ENCODE measurements at places on chromosomes 4 and X.

DNA sequence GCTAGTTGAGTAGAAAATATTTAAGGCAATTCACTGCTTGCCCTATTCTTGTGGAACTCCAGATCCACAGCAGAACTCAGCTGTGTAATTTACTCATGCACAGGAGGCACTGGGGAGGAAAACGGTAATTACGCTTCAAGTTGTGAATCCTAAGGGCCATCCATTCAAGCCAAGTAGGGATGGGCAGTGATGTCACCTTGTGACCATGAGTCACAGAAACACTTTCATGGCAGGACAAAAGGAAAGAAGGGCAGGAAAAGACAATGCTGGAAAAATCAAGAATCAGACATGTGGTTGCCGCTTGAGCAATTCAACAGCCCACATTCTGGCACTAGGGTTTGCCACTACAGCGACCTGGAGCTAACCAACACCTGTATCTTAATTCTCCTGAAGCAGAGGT is 1.4 kb downstream of the PAQR3 start:
- no peak for DNase-seq

DNA sequence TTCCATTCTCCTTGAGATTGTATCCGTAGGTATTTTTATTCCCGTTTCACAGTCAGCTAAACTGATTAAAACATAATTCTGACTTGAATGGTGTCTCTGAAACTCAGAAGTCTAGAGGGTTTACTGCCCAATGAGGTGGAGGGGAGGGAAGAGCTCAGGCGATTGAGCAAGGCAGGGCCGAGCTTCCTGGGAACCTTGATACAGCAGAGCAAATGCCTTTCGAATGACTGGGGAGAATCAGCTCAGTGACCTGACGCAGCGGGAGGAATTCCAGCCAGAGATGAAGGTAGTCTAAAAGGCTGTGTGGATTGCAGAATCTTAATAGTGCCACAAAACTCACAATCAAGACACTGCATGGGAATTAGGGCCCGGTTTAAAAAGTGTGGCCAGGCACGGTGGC is 233.6 kb downstream of the EVC2 start:
- no peak for DNase-seq

DNA sequence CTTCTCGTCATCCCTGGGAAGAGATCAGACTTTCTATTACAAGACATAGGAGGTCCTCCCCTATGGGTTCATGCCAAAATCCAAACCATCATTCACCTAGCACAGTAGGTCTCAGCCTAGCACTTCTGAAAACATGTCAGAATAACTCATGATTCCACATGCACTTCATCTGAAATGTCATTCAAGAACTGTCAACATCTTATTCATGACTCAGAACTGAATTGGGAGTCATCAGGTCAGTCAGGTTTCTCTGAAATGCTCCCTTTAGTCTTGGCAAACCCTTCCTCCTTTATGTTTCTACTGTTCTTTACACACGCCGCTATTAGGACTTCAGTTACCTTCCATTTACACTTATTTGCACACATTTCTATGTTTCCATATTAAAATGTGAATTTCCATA is 67.2 kb downstream of the ANTXR2 start:
- no peak for DNase-seq

DNA sequence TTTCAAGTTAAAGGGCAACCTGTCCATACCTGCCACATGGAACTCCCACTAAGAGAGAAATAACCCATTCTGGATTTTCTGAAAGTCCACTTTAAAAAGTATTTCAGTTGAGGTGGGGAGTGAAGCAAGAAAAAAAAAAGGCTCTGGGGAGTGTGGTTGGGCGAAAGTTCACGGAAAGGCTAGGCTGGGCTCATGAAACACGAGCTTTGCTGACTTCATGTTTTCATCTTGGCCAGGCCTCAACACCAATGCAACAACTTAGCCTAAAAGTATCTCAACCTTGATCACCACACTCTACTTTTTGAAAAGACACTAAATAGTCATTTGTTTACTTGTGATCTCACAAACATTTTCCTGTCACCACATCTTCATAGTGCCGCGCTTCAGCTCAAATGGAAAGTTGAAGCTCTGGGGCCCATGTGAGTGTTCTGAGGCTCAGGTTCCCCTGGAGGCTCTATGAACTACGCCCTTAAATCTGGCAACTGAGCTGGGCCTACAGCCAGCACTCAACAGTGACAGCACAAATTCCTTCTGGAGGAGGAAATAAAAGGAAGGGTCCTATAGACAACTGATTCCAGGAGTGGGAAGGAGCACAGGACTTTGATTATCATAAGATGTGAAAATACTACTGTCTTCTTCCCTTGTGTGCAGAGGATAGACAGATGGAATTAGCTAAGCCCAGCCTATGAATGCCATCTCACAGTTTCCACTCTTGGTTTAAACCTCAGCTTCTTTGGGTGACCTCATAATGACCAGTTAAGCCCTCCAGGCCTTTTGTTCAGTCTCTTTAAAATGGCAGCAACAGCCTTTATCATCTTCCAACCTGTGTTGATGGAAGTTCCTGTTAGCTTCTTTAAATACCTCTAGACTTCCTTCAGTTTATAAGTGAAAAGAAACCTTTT is 5.1 kb downstream of the CD40LG start:
- DNase-seq: no peak

- DNase-seq: no peak
These were observed 1.5 kb downstream of the LAP3 start for GRCh38 chr4:17578482-17578891.

GRCh38 chr4:108119199-108119800 is 49.4 kb downstream of the LEF1 start:
- DNase-seq: no peak

GRCh38 chrX:49978176-49978575 is 55.8 kb downstream of the CLCN5 start:
- DNase-seq: no peak

DNA sequence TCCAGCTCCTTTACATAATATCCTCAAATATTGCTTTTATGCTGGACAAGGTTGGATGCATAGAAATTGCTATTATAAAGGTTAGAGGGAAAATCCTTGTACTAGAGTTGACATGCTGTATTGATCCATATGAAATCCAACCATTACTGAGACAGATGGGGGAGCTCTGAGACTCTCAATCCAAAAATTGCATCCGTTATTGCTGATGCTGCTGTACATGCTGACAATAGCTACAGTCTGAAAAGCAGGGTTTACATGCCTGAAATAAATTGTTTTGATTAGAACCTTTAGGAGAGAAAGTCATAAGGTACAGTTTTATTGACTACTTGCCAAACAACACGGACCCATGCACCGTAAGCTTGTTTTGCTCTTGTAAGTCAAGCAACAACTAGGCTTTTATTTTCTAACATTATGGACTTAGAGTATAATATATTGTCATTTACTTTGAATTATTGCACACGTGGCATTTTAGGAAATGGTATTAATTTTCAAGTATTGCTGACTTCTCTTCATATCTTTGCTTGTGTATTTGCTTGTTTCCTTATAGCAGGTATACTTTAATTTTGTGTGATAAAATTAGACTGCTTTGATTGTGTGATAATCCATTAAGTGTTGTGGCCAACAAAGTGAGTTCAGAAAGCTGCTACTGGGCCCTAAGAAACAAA is 1365.2 kb downstream of the STIM2 start:
- DNase-seq: no peak

- DNase-seq: no peak
These were observed 35.1 kb downstream of the GAB3 start for GRCh38 chrX:154715825-154716224.

DNA sequence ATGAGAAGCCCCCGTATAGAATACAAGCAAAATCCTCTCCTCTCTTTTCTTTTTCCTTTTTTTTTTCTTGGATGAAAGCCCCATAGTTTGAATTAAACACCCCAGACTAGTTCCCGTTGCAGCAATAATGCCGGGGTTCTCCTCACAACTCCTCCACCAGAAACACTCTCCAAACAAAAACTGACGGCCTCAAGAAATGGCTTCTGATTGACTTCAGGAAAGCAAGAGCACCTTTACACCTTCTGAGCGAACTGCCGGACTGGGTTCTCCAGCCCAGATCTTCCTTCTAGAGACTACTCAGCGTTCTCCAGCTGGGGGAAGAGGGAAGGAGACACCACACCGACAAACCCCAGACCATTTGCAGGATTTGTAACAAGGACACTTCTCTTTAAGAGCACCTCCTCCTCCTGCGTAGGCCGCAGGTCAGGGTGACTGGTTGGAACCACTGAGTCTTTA is 4.0 kb downstream of the HAND2 start:
- no peak for DNase-seq

- no peak for DNase-seq
These were observed 51.6 kb upstream of the IL2 start for GRCh38 chr4:122508083-122508482.

GRCh38 chr4:97819294-97819693 is 324.0 kb downstream of the STPG2 start:
- DNase-seq: no peak

- no peak for DNase-seq
These were observed 180.7 kb downstream of the GASK1B start for GRCh38 chr4:157992038-157992705.

DNA sequence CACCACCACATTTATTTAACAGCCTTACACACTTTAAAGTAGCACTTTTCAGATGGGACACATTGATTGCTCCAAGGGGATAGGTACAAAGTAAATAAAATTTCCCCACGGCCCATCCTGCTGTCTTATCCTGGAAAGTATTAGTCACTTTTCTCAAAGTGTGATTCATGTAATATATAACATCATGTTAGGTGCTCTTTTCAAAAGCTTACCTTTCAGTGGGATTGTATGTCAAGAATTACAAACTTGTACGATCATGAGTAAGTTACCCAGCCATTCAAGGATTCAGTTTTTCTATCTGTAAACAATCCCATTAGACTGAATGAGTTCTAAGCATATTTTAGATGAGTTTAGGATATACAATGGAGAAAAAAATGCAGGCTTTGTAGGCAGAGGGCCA is 876.6 kb upstream of the GRID2 start:
- no peak for DNase-seq

DNA sequence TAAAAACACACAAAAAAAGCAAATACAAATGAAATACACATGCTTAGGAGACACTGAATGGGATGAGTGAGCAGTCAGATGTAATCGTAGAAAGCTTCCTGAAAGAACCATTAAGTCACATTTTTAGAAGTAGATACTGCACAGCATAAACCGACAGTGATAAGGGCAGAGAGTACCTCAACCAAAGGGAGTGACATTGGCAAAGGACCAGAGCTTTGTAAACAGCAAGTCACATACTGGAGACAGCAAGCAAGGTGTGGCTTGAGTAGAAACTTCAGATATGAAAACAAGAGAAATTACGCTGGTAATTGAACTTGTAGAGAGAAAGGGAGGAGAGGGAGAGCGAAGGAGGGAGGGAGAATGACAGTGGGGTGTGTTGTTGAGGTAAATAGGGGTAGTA is 92.0 kb downstream of the CHRDL1 start:
- no peak for DNase-seq
